ENCODE measurements at places on chromosomes 2 and 18.

DNA sequence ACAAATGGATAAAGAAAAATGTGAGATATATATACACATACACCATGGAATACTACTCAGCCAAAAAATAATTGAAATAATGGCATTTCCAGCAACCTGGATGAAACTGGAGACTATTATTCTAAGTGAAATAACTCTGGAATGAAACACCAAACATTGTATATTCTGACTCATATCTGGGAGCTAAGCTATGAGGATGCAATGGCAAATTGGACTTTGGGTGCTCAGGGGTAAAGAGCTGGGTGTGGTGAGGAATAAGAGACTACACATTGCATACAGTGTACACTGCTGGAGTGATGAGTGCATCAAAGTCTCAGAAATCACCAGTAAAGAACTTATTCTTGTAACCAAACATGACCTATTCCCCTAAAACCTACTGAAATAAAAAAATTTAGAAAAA is 636.0 kb upstream of the LRATD1 start:
- DNase-seq = no peak

DNA sequence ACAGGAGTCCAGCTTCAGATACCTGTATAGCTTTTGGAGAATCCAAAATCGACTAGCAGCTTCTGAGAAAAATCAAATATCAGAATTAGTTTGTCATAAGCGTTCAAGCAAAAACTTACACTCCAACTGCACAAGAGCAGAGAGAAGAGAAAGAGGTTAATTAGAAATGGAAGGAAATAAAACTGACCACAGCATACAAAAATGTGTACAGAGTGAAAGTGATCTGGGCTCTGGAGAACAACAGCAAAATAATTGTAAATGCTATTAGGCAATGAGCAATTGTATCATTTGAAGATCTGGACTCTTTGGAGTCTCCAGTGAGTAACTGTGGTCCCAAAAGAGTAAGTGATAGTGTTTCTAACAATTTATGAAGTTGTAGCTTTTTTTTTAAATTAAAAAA is 867.3 kb downstream of the TRIB2 start:
- no peak for DNase-seq

- no peak for DNase-seq
Observed at GRCh38 chr2:238433941-238434845, 7.5 kb downstream of the ASB1 start.

GRCh38 chr2:26442707-26443106 is 35.2 kb downstream of the OTOF start:
- no peak for DNase-seq

- no peak for DNase-seq
Observed at GRCh38 chr2:27441958-27442919, at the start of gene KRTCAP3. KRTCAP3 (plus strand) TSS chr2:27442381; CDS start chr2:27442413, 32 bp downstream.

GRCh38 chr18:25830787-25831186 is 259.6 kb downstream of the SS18 start:
- DNase-seq = no peak

DNA sequence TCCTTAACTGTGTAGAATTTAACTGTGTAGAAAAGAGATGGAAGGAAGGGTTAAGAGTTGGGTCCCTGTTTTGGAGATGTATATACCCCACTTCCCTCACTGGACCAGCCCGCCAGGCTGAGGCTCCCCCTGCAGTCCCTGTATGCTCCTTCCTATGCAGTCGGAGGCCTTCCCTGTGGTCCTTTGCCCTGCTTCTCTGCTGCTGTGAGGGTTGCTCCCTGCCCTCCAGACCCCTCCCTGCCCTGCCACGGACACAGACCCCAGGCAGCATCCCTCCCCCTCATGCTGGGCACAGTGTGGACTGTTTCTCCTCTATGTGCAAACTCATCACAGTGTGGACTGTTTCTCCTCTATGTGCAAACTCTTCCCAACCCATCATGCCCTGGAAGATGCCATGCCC is 88.7 kb downstream of the TGOLN2 start:
- DNase-seq = no peak

GRCh38 chr18:55264108-55264507 is 304.8 kb upstream of the CCDC68 start:
- no peak for DNase-seq

GRCh38 chr2:563512-563911 is 113.7 kb downstream of the TMEM18 start:
- no peak for DNase-seq

- DNase-seq = no peak
Observed at GRCh38 chr2:165787334-165787733, 6.7 kb downstream of the GALNT3 start.

GRCh38 chr2:133163111-133163510 is 405.2 kb downstream of the NCKAP5 start:
- DNase-seq = no peak

DNA sequence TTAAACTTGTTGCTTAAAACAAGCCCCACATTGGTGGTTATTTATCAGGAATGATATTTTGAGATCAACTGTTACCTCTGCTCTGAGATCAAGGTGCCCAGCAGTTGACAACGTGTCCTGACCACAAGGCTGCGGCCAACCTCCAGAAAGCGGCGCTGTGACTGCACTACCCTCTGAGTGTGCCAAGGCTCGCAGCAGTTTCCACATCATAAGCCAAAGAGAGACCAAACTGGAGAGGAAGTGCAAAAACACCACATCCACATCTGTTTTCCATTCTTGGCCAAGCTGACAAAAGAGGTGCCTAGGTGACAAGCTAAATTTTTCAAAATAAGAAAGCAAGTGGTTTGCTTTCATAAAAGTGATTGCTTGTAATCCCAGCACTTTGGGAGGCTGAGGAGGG is 410.8 kb upstream of the POU3F3 start:
- DNase-seq = no peak

GRCh38 chr2:43513796-43514195 is 82.0 kb downstream of the THADA start:
- no peak for DNase-seq

DNA sequence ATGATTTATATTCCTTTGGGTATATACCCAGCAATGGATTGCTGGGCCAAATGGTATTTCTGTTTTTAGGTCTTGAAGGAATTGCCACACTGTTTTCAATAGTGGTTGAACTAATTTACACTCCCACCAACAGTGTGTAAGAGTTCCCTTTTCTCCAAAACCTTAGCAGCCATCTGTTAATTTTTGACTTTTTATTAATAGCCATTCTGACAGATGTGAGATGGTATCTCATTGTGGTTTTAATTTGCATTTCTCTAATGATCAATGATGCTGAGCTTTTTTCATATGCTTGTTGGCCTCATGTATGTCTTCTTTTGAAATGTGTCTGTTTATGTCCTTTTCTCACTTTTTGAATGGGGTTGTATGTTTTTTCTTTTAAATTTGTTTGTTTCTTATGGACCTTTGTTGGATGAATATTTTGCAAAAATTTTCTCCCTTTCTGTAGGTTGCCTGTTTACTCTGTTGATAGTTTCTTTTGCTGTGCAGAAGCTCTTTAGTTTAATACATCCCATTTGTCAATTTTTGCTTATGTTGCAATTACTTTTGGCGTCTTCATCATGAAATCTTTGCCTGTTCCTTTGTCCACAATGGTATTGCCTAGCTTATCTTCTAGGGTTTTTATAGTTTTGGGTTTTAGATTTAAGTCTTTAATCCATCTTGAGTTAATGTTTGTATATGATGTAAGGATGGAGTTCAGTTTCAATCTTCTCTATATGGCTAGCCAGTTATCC is 119.7 kb upstream of the XIRP2 start:
- no peak for DNase-seq

GRCh38 chr18:30163573-30163972 is 879.0 kb downstream of the DSC3 start:
- DNase-seq = no peak

DNA sequence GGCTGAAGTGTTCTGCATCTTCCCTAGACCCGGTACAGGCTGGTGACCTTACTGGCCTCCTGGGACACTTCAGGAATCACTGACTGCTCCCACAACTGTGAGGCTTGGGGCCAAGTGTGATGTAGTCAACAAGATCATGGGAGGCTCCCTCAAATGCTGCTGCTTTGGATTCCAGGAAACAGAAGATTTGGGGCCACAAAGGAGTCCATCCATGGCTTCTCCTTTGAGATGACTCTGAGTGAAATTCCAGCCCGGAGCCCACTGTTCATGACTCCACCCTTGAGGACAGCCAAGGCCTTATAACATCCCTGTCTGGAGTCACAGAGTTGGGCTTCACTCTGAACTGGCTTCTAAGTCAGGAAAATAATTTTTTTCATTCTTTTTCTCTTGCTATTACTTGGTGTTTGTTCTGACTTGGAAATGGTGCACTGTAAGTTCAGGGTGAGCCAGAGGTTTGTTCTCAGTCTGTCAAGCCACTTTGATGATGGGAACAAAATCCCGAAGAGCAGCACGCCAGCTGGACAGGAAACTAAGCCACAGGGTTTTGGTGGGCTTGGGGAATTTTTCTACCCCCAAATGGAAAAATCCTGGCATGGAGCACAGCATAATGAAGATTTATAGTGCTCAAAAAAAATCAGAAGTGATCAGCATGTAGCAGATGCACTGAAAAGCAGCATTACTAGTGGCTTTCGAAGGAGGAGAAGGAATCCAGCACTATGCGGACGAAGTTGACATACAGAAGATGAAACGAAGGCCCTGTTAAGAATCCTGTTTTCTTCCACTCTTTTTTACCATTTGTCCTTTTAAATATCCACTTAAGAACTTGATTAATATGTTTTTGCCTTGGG is 98.1 kb upstream of the ZFP36L2 start:
- no peak for DNase-seq

DNA sequence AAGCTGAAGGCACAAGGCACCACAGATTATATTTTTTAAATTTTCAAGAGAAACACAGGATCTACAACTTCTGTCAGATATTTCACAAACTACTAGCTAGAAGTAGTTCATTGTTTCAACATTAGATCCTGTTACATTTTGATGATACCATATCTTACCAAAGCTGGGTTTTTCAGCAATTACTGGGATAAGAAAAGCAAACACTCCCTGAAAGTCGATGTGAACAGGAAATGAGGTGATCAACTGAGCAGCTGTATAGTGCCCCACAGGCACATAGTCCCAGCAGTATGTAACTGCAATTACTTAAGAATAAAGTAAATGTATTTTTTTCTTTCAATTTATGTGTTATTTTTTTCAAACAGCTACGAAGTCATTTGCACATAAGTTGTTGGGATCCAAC is 103.5 kb downstream of the DNER start:
- no peak for DNase-seq

GRCh38 chr2:158467248-158467647 is 10.5 kb downstream of the PKP4 start:
- no peak for DNase-seq

- DNase-seq = no peak
Observed at GRCh38 chr2:71554706-71555056, 101.3 kb downstream of the DYSF start.

DNA sequence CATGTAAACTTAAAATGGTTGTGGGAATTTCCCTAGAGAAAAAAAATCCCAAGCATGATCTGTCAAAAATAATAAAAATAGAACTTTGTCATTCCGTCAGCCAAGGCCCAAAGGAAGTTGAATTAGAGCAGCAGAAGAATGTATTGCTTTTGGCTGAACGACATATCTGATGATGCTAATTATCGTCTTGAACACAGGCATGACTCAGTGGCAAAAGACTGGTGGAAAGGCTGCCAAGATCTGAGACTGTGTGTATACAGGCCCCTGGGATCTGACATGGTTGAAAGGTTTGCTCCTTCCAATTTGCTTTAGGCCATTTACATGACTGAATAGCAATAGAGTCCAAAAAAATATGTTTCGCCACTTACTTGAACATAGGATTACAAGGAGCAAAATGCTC is 1057.1 kb upstream of the CRIM1 start:
- DNase-seq = no peak

- DNase-seq = no peak
Observed at GRCh38 chr18:10526561-10526949, 728 bp downstream of the NAPG start.

DNA sequence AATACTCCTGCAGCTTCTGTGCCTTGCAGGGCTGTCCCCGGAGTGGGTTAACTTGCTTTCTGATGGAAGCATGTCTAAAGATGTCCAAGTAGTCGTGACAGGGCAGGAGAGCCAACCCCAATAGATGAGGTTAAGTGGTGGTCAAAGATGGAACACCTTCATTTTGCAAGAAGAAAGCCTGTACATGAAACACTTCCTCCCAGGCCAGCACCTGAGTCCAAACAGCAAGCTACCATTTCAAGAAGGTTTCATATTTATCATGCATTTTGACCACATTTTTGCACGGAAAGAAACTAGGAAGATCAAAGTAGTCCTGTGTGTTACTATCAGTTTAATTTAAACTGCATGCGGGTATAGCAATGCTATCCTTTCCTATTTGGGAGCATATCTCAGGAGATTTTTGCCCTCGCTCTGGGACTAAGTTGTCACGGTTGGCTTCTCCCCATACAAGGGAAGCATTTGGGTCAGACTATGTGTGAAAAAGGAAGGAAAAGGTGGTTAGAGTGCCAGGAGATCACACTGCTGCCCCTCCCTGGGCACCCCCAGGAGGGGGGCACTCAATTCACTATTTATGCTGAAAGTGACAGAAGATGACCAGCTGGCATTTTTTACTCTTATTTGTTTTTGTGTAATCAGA is 187.6 kb downstream of the ZNF521 start:
- DNase-seq = no peak

DNA sequence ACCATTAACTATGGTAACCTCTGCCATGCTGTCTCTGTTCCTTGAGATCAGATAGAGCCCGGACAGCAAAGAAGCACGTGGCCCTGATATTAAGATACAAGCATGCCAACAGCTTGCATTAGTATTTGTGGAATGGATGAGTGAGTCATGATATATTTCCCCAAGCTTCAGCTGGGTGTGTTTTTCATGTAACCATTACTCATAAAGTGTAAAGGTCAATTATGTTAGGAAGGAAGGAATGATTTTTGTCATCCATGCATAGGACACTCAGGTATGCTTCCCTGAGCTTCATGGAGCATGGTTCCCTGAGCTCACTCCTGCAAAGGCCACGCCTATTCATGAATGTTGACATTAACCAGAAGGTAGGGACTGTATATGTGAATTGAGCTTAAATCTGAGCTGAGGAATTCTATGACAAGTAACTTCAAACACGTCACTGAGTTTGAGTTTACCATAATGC is 74.6 kb downstream of the ARL4C start:
- no peak for DNase-seq

DNA sequence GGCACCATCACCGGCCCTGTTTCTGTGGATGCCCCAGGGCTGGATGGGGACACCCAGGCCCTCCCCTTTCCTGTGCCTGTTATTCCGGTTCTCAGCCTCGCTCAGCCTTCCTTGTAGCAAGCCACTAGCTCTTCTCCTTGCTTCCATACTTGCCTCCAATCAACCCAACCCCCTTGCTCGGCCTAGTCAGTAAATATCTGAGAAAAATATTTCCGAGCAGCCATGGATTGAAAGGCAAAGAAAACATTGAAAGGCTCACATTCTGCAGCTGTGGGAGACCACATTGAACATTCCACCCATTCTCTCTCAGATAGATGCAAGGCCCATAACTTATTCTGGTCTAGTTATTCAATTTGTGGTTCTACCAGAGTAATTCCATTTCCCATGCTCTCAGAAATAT is 114.9 kb downstream of the SPP2 start:
- no peak for DNase-seq

GRCh38 chr18:730692-731091 is 18.3 kb upstream of the ENOSF1 start:
- DNase-seq = no peak

GRCh38 chr2:149112713-149113112 is 74.2 kb downstream of the LYPD6B start:
- no peak for DNase-seq
